ENCODE measurements at places on chromosomes 1 and 21. TPM values are rescaled to one million over a fixed set of nuclear protein-coding genes. Genes with fewer than 3 reads are reported as not detected.

The KCNA2 gene
- not detected for total RNA-seq

The HCRTR1 gene
- total RNA-seq, result 0.54 TPM

The OLFML3 gene
- total RNA-seq, result 0.45 TPM

The CCDC30 gene
- 0.27 TPM for total RNA-seq

The SPATA45 gene
- not detected for total RNA-seq

The CLCA4 gene
- not detected for total RNA-seq

The KCNJ9 gene
- total RNA-seq, result not detected

The NR0B2 gene
- not detected for total RNA-seq

The OR2G6 gene
- total RNA-seq, result not detected

The COL24A1 gene
- total RNA-seq, result 0.09 TPM

The FUBP1 gene
- total RNA-seq, result 134 TPM

The LRRC53 gene
- total RNA-seq, result not detected

The CASZ1 gene
- 1.5 TPM for total RNA-seq

The CCDC185 gene
- total RNA-seq, result not detected

The BSND gene
- not detected for total RNA-seq

The KRTAP19-1 gene
- not detected for total RNA-seq

The KIAA0040 gene
- 17.3 TPM for total RNA-seq

The OR2L3 gene
- total RNA-seq, result not detected

The GPR61 gene
- total RNA-seq, result 0.66 TPM

The SZT2 gene
- 13.5 TPM for total RNA-seq

The FAAH gene
- 0.75 TPM for total RNA-seq

The NKAIN1 gene
- total RNA-seq, result under 0.01 TPM

The GPR52 gene
- 0.54 TPM for total RNA-seq

The NTMT2 gene
- not detected for total RNA-seq

The LRRN2 gene
- not detected for total RNA-seq

The SLC30A10 gene
- total RNA-seq, result not detected

The RPTN gene
- total RNA-seq, result 0.19 TPM

The CD48 gene
- total RNA-seq, result not detected

The CFHR2 gene
- total RNA-seq, result not detected

The ATP6V1G3 gene
- total RNA-seq, result not detected

The ZYG11A gene
- 0.63 TPM for total RNA-seq

The S100A4 gene
- total RNA-seq, result 1.1 TPM

The F5 gene
- not detected for total RNA-seq

The SPOCD1 gene
- total RNA-seq, result 33.4 TPM

The CIART gene
- 0.54 TPM for total RNA-seq

The BARHL2 gene
- total RNA-seq, result not detected

The AKNAD1 gene
- not detected for total RNA-seq

The FGR gene
- total RNA-seq, result under 0.01 TPM

The CA6 gene
- total RNA-seq, result not detected

The OR2T29 gene
- total RNA-seq, result not detected

The TRIM58 gene
- under 0.01 TPM for total RNA-seq

The HSD3B2 gene
- not detected for total RNA-seq

The AMY1A gene
- total RNA-seq, result not detected

The TMPRSS15 gene
- total RNA-seq, result not detected

The SLC30A2 gene
- total RNA-seq, result not detected

The ANKRD35 gene
- 0.81 TPM for total RNA-seq

The UTP11 gene
- total RNA-seq, result 33.4 TPM

The PTGER3 gene
- under 0.01 TPM for total RNA-seq

The TEDDM1 gene
- not detected for total RNA-seq

The PRKAA2 gene
- 3.1 TPM for total RNA-seq

The TNFRSF4 gene
- 0.63 TPM for total RNA-seq

The GLIS1 gene
- total RNA-seq, result 0.28 TPM

The IL20 gene
- not detected for total RNA-seq

The PODN gene
- total RNA-seq, result 0.45 TPM

The LAMB3 gene
- 21.8 TPM for total RNA-seq

The BGLAP gene
- 0.27 TPM for total RNA-seq

The FAM131C gene
- total RNA-seq, result 0.09 TPM

The UBXN10 gene
- not detected for total RNA-seq

All from endothelial cell of coronary artery (primary cell).